Stimulated activated CD8-positive, alpha-beta memory T cell treated with anti-CD3 and anti-CD28 coated beads, Interleukin-2, amount 100 ng/mL, for 1 hour (primary cell): ENCODE measurements at places on chromosomes 4 and X.

- DNase-seq, result no peak
These were observed 113.1 kb downstream of the ENPP6 start for GRCh38 chr4:184104419-184105101.

DNA sequence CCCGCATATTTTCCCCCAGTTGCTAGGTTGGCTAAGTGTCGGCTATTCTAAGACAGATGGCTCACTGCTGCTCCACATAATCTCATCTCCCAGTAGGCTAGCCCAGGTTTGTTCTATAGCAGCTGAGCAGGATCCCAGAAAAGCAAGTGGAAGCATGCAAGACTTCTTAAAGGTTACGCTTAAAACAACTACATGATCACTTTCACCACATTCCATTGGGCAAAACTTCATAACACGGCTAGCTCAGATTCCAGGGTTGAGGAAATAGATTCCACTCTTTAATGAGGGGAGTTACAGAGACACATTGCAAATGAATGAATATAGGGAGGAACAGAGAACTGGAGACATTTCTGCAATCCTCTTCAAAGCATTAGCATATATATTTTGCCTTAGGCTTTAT lies 12.9 kb upstream of the RAB33B start:
- DNase-seq, result no peak

GRCh38 chrX:82756272-82756671 lies 751.8 kb upstream of the POU3F4 start:
- DNase-seq, result no peak

DNA sequence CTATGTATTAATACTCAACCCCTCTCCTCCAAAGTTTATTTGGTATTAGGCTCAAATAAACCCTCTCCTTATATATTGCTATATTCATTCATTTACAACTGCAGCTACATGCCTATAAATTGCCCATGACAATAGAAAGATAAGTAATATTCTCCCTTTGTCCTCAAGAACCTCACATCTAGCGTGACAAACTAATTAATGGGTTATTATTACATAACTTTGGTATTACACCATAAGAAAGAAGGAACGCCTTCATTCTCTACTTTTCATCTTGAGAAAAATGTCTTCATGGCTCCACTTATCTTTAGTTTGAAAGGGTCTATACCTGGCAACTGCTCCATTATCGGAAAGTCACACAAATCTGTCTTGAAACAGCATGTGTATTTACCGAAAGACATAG lies 157.7 kb upstream of the RASGEF1B start:
- no peak for DNase-seq

GRCh38 chr4:19005211-19005610 lies 983.7 kb upstream of the LCORL start:
- no peak for DNase-seq

GRCh38 chrX:1466971-1467561 lies 14.4 kb upstream of the ASMTL start:
- DNase-seq, result no peak

GRCh38 chr4:124212815-124213630 lies 499.5 kb downstream of the ANKRD50 start:
- DNase-seq, result no peak

DNA sequence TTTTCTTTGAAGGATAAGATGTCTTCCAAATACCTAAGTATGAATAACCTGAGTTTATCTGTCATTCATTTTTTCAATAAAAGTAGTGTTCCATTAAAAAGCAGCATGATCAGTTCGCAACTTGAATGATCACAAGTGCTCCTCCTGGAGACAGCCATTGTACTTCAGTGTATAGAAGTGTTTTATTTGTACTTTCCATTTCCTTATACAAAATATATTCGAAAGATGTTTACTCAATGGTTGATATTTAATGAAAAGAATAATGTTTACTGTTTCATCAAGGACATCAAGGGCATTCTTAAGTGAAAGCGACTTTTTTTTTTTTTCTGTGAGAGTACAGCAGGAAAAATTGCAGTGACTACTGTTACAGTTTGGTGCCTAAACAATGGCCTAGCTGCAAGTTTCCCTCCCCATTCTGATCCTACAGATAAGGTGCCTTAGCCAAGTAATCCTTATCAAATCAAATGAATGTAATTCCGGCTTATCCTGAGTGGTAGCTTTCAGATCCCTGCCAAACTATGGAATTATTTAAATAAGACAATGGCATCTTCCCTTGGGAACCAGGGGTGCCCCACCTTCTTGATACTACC lies 69.0 kb upstream of the IL15 start:
- no peak for DNase-seq

DNA sequence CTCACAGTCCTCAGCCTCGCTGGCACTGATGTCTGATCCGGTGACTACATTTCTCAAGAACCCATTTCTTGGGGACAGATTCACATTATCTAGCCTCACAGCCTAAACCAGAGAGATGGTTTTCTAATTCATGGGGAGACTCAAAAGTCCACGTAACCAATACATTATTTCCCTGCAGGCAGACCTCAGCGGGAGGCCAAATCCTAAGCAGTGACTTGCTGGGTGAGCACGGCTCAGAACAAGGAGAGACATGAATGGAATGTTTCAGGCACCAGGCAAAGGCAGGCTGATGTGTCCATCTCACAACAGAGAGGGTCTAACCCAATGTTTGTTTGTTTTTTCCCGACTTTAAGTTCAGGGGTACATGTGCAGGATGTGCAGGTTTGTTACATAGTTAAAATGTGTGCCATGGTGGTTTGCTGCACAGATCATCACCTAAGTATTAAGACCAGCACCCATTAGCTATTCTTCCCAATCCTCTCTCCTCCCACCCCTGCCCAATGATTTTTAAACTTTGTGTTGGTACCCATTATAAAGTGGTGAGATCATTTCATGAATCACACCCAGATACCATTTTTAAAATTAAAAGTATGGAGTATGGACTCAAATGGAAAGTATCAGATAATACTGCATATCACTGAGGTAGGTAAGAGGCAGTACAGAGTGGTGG lies 53.3 kb downstream of the SCD5 start:
- no peak for DNase-seq

- no peak for DNase-seq
These were observed 1.8 kb upstream of the KDM6A start for GRCh38 chrX:44871114-44871645.

GRCh38 chr4:173013232-173013930 lies 155.2 kb upstream of the GALNT7 start:
- DNase-seq, result peak; percentile 14

DNA sequence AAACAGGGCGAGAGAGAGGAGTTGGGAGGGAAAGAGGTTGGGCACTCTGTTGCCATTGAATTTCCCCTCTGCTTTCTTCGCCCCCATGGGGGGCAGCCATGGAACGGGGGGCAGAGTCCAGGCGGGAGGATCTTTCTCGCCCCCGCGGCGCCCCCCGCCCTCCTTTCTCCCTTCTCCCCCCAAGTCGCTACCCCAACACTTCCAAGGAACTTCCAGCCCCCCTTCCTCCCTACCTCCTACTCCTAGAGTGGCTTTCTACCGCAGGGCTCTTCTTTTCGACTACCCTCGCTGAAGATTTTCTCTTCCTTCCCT lies 594 bp upstream of the STAG2 start:
- DNase-seq, result no peak

DNA sequence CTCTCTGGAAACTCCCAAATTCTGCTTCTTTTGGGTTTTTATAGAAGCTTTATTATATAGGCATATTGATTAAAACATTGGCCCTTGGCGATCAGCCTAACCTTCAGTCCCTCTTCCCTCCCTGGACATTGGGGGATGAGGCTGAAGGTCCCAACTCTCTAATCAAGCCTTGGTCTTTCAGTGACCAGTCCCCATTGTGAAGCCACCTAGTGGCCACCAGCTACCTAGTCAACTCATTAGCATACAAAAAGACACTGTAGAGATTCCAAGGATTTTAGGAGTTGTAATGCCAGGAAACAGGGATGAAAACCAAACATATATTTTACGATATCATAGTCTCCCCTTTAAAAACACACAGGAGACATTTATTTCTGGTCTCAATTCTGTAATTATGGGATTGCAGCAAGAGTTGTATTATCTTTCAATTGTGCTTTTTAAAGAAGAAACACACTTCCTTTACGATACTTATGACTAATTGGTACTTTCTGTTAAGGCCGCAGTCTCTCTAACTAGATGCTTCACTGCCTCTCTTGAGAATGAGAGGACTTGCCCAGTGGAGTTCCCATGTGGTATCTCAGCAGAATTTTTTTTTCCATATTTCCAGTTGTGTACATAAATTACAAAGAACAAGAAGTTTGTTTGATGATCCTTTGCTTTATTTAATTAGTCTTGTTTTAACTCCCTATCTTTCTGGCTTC lies 58.2 kb downstream of the WDR17 start:
- DNase-seq, result no peak

- DNase-seq, result no peak
These were observed 19.6 kb upstream of the CXCL5 start for GRCh38 chr4:74018116-74018515.

- no peak for DNase-seq
These were observed 1170.8 kb upstream of the PCDH7 start for GRCh38 chr4:29549342-29549741.

GRCh38 chrX:69216446-69216845 lies 51.2 kb upstream of the PJA1 start:
- no peak for DNase-seq

GRCh38 chrX:65203545-65203944 lies 227.3 kb upstream of the ZC4H2 start:
- DNase-seq, result no peak

GRCh38 chr4:74045772-74046171 lies 7.3 kb upstream of the CXCL3 start:
- DNase-seq, result no peak

- no peak for DNase-seq
These were observed 20.2 kb downstream of the ITGB1BP2 start for GRCh38 chrX:71321731-71322130.

DNA sequence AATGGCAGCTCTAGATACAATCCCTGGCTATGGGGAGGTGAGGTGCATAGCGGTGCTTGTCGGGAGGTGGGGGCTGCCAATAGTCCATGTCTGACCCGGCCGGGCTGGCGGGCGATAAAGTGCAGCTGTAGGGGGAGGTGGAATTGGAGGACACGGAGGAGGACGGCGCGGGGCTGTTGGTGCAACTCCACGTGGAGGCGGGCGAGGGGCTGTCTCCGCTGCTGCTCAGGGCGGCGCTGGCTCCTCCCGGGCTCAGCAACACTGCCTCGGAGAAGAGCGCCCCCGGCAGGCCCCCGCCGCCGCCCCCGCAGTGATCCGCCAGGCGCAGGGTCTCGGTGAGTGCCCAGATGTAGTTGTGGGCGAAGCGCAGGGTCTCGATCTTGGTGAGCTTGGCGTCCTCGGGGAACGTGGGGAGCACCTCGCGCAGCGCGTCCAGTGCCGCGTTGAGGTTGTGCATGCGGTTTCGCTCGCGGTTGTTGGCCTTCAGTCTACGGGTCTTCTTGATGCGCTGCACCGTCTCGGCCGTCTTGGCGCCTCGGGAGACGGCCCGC lies 1.3 kb downstream of the NEUROG2 start:
- no peak for DNase-seq

GRCh38 chr4:165784672-165785071 lies 88.4 kb upstream of the TLL1 start:
- DNase-seq, result no peak

DNA sequence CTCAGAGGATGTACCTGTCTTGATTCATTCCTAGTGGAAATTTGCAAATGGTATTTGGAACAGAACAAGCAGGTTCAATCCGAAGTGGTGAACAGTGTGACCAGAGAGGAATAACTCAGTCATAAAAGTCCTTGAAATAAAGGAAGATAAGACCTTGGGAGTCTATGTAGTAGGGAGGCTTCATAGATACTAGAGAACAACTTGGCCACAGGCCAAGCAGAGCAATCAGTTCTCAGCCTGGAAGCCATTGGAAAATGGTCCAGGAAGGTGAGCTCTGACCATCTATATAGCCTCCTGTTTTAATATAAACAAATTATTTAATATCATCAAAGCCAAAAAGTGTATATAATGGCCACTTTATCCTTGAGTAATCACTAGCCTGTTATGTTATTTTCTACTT lies 11.3 kb downstream of the TXK start:
- DNase-seq, result no peak

GRCh38 chr4:151866592-151866918 lies 105.7 kb upstream of the GATB start:
- DNase-seq, result no peak

DNA sequence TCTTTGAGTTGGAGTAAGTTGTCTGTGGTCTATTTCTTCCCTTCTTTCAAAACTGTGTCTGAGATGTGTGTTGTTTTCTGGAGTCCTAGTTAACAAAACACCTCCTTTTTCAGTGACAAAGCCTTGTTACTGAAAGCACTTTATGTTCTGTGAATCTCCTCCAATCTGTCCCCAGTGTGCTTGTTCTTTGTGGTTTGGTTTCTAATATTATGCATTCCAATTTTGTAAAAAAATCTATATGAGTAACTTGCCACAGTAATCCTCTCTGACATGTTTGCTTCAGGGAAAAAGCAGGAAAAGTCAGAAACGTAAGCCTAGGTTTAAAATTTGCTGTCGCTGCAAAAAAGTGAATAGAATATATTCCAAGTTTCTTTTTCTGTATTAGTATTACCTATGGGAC lies 12.4 kb downstream of the PRRG1 start:
- no peak for DNase-seq

- DNase-seq, result no peak
These were observed 157.9 kb downstream of the DHRSX start for GRCh38 chrX:2342874-2343273.

- DNase-seq, result no peak
These were observed 421.2 kb downstream of the DCAF12L2 start for GRCh38 chrX:125744914-125745313.

- DNase-seq, result no peak
These were observed 22.6 kb upstream of the PHF8 start for GRCh38 chrX:54066841-54067240.

DNA sequence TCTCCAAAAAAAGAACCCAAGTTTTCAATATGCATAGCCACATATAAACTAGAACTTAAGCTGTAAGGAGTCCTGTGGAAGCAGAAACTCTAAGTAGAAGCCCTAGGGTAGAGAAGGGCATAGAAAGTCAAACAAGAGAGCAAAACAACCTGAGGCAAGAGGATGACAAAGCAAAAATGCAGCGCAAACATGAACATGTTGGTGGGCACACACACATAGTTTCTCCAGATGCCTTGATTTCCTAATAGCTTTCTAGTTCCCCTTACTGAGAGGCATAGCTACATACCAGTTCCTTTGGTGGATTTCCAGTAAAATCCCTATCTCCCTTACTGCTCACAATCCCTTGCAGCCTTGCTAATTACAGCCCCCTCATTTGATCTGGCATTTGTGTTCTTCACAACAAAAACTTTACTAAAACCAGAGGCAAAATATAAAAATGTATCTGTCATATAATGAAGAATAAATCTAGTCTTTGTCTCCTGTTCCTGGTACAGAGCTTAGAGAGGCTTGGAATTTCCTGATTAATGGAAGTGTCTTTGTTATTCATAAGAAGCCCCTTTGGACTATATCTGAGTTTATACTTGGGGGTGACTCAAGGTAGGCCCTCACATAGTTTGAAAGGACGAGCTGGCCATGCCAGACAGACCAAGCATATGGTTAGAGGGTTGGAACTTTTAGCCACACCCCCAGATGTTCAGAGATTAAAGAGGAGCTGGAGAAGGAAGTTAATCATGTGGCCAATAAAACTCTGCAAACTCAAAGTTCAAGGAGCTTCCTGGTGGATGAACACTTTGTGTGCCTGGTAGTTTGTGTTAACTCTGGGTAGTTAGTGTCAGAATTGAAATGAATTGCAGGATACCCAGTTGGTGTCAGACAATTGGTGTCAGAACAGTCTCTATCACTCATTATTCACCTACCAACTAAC lies 52.7 kb upstream of the ZCCHC13 start:
- DNase-seq, result no peak
